Activated T-cell treated with anti-CD3 and anti-CD28 coated beads for 24 hours (primary cell): ENCODE measurements at places on chromosomes 13 and 19.

- no peak for DNase-seq
Observed at GRCh38 chr19:31596751-31597150, 247.5 kb upstream of the TSHZ3 start.

GRCh38 chr19:18203863-18204393 is at the start of gene RAB3A:
RAB3A (minus strand) TSS chr19:18204042; CDS start chr19:18202740, 1,302 bp downstream.
- peak; percentile 99 for DNase-seq

GRCh38 chr13:26112843-26113242 is 61.0 kb upstream of the SHISA2 start:
- no peak for DNase-seq

DNA sequence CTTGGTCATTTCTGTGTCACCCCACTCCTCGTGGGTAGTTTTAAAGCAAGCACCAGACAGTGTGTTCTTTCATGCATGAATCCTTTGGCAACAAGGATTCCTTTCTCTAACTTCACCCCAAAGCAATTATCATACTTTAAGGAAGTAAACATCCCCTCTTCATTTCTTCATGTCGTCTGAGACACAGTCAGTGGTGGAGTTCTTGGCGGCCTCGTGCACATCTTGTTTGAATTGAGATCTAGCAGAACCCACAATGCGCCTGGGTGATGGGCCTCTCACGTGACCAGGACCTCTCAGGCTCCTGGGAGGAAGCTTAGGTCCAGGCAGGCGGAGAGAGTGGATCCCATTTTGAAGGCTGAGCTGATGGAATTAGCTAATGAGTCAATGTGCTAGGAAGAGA is 2.6 kb downstream of the ACSBG2 start:
- no peak for DNase-seq

DNA sequence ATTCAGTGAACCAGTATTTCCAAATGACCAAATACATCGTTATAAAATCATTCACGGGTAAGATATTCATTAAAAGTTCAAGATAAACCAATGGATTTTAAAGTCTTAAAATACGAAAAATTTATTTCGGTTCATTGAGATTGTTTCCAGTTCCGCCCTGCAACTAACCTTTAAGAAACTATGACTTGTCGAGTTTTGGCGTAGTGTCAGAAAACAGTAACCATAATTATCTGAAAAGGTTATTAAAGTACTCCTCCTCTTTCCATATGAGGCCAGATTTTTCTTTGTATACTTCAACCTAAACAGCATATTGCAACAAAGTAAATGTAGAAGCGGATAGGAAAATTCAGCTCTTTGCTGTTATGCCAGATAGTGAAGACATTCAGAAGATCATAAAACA is 26.1 kb downstream of the LPAR6 start:
- DNase-seq = no peak

DNA sequence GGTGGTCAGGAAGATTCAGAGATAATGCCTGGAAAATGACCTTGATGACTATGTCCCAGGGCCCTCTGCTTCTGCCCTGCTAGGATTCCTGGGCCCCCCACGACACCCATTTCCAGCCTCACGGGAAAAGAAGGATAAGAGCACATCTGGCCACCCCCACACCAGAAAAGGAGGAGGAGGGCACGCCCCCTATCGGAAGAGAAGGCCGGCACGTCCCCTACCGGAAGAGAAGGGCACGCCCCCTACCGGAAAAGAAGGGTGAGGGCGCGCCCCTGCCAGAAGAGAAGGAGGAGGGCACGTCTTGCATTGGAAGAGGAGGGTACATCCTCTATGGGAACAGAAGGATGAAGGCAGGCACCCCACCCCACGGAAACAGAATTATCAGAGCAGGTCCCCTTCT is 84.3 kb downstream of the IER2 start:
- peak; percentile 49 for DNase-seq

- DNase-seq = no peak
Observed at GRCh38 chr19:18366021-18366435, 19.9 kb upstream of the GDF15 start.

- no peak for DNase-seq
Observed at GRCh38 chr13:100399455-100399854, 189.1 kb downstream of the GGACT start.

DNA sequence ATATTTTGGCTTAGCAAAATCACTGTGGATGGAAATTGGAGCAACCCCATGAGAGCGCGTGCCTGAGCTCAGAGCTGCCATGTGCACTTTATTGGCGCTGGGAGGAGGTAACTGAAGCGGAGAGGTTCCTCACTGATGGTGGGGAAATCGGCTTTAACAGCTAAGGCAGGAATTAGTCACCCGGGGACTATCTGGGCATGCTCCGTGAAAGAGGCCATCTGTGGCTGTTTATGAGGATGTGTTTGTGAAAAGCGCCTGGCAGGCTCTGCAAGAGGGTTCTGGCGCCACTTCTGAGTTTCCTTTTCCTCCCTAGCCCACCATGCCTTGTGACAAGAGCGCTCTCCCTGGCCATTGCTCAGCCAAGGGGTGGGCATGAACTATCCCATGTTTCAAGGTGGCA is 815.6 kb downstream of the UQCRFS1 start:
- DNase-seq = no peak

GRCh38 chr13:44249431-44249836 is 124.2 kb upstream of the SERP2 start:
- no peak for DNase-seq

GRCh38 chr13:103133556-103133955 is 67.3 kb upstream of the SLC10A2 start:
- DNase-seq = no peak

- peak; percentile 83 for DNase-seq
Observed at GRCh38 chr19:18290302-18291018, 9.0 kb upstream of the JUND start.

- no peak for DNase-seq
Observed at GRCh38 chr13:50910485-50910805, 854 bp downstream of the RNASEH2B start.

DNA sequence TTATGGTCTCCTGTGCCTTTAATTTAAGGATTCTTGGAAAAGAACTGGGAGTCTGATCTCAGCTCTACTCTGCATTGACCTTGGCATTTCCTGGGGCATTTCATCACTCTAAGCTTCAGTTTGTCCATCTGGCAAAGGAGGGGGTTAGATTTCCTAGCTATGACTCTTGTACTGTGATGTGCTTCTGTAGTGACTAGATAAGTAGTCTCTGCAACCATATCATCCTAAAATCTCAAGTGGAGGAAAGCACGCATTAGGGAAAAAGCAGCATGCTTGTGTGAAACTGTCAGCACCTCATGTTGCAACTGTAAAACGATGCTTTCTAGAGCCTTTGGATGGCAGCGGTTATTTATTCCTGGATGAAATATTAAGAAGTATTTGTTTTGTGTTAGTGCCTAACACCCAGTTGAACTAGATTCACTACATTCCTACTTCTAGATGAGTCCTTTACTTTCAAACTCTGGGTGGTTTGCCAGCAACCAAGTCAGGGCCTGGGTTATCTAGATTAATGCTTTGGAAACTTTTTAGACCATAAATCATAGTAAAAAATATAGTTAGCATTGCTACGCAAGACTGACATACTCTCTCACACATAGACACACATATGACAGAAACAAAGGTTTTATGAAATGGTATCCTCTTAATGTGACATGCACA is 6.8 kb downstream of the WDFY2 start:
- no peak for DNase-seq

DNA sequence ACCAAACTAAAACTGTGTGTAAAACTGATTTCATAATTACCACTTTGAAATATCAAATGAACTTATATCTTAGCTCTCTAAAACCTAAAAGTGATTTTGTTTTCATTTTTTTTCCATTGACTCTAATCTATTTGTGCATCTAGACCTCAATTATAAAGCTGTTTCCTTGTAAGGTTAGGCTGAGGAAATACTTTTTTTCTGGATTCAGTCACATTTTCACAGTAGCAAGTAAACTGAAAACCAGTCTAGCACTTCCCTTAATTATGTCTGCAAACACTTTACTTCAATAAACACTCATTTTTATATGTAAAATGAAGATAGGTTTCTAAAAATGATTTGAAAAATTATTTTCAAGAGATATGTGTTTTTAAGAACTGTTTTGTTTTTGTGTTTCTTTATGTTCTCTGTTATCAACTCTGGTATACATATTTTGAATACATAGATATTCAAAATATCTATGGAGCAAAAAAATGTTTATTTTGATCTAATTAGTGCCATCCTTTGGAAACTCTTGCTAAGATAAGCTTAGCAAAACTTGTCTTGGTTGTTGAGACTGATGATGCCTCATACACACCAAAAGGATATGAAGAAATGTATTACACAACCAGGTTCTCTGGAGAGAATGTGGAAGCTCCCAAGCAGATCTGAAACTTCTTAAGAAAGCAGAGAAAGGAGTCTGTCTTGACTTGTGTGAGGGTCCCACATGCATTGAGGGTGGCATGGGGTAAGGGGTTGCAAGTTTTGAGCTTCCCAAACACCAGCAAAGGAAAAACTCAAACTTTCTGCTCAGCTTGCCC is 1887.4 kb downstream of the PCDH9 start:
- no peak for DNase-seq

- no peak for DNase-seq
Observed at GRCh38 chr19:12828494-12828893, 5.9 kb downstream of the RTBDN start.

DNA sequence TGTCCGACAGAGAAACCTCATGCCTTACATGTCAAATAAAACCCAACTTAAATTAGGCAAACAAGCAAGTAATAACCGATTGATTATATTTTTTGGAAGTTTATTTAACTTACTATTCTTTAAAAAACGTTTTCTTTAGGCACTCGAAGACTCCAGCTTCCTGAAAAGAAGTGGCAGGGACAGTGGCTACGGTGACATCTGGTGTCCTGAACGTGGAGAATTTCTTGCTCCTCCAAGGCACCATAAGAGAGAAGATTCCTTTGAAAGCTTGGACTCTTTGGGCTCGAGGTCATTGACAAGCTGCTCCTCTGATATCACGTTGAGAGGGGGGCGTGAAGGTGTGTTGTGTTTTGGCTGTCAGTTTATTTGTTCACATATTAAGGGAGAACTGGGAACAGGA is 164.4 kb downstream of the LMO7 start:
- no peak for DNase-seq

- no peak for DNase-seq
Observed at GRCh38 chr19:50199259-50199555, 4.2 kb upstream of the MYH14 start.

DNA sequence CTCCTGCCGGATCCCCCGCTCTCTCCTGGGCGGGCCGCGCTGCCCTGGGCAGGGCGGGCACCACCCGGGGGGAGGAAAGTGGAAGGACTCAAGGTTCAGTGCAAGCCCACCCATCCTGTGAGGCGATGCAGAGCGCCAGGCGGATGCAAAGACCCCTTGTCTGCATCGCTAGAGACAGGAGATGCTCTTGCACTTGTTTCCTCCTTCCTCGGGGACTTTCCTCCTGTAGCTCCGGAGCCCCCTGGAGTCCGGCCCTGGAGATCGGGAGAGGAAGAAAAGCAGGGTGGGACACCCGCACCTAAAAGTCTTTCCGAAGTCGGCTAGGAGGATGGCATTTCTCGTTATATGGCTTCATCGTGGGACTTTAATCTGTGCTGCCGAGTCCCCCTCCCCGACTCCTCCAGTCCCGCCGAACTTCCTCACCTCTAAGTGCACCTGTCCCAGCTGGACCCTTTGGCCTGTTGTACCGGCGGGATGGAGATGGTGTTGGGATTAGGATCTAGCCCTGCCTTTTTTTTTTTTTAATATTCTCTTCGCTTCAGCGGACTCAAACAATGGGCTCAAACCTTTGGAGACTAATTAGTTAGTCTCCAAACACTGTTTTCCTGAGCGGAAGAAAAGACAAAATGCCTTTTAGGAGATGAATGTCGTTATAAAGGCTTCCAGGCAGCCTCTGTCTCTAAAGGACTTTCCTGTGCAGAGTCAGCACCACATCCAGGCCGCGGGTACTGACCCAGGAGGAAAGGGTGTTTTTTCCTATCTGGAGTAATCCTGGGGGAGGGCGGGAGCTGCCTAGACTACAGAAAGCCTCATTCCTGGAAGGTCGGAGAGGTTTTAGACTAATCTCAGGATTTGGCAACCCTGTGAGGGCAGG is 725 bp downstream of the FAM124A start:
- no peak for DNase-seq

DNA sequence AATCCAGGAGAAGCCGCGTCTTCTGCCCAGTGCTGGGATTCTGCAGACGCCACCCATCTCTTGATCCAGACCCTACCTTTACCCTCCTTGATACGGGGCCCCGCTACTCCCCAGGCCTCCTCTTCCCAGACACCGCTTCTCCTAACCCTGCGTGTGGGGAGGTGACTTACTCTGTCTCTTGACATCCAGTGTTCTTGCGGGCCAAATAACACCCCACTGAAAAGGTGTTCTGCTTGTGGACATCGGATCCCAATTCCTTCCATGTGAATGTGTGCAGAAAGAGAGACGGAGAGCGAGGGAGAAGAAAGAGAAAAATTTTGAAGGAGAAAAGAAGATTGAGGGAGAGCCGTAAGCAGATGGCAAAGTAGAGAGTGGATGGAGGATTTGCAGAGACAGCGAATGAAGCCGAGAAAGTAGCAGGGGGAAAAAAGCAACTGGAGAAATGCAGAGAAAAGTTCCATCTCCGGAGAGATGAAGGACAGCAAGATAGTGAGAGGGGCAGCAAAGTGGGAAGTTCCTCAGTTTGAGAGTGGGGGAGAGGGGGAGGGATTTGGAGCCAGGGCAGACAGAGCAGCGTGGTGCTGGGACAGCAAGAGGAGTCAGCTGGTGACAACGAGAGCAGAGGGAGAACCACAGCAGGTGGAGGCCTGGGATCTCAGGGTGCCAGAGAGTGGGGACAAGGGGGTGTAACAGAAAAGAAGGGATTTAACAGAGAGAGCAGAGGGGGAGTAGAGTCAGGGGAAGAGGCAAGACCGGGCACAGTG is 814 bp downstream of the ZNF480 start:
- DNase-seq = no peak

- no peak for DNase-seq
Observed at GRCh38 chr19:6069268-6069791, 41.0 kb downstream of the RFX2 start.

- no peak for DNase-seq
Observed at GRCh38 chr19:7605490-7606222, 10.0 kb downstream of the CAMSAP3 start.

GRCh38 chr13:109785141-109785891 is 1.1 kb downstream of the IRS2 start:
- DNase-seq = no peak

GRCh38 chr13:42047561-42048341 is 697 bp upstream of the DGKH start:
- DNase-seq = no peak

DNA sequence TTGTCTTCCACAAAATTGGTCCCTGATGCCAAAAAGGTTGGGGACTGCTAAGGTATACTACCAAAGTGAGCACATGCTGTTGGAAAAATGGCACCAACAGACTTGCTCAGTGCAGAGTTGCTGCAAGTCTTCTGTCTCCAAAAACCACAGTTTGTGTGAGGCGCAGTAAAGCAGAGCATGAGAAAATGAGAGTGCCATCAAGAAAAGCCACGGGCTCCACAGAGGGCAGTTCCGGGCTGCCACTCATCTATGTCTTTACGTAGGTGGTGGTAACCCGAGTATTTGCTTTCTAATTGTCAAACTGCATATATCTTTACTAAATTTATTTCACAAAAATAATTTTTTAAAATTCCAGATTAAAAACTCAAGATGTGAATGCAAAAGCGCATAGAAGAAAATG is 123.8 kb downstream of the RNF17 start:
- DNase-seq = no peak
